Stimulated activated CD8-positive, alpha-beta memory T cell treated with anti-CD3 and anti-CD28 coated beads, Interleukin-12 subunit alpha, Interleukin-12 subunit beta, amount 100 ng/mL, for 1 hour (primary cell): ENCODE measurements at places on chromosomes 5 and 9.

DNA sequence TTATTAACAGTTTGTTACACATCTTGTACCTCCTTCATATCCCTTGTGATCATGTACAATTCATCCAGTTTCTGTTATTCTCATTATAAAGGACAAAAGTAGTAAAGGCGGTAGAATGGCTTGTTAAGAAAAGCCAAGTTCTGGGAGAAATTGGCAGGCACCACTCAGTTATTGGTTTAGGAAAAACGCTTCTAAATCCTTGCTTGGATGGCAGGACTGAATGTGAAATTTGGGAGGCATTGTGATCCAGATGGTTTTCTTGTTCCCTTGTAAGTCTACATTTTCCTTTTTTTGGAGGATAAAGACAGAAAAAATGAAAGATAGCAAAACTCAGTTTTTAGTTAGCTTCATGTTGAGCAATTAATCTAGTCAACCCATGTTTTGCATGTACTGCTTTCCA is 130.2 kb downstream of the MAT2B start:
- no peak for DNase-seq

- DNase-seq = no peak
These were observed 69.8 kb downstream of the ICE1 start for GRCh38 chr5:5492087-5492933.

DNA sequence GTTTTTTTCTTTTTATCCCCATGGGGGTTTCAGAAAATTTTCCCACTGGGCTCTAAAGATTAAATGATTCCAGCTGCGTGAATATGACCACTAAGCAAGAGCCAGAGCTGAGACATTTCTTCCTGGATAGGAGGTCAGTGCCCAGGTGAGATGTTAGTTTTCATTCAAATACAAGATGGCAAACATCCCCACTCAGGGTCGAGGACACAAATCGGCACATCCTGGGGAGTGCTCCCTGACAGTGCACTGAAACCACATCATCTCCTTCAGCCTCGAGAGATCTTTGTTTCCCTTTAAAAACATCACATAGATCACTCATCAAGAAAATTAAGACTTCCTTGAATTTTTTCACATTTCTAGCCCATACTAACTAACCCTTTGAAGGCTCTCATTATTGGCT is 273.2 kb upstream of the PANK3 start:
- DNase-seq = no peak

DNA sequence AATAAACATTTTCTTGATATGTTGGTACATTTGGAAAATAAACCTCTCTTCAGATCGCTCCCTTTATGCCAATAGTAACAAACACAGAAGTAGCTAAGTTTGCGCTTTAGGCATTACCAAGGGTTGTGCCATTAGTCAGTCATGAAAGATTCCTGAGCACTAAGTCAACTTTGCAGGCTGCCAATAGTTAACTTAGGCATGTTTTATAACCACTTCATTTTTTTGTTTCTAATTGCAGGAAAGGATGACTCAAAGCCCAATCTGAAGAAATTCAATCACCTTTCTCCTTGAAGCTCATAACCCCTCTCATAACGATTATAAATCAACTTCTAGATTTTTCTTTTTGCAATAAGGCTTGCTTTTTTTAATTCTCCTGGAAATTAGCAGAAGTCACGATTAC is 517.0 kb downstream of the AGTPBP1 start:
- DNase-seq = no peak

DNA sequence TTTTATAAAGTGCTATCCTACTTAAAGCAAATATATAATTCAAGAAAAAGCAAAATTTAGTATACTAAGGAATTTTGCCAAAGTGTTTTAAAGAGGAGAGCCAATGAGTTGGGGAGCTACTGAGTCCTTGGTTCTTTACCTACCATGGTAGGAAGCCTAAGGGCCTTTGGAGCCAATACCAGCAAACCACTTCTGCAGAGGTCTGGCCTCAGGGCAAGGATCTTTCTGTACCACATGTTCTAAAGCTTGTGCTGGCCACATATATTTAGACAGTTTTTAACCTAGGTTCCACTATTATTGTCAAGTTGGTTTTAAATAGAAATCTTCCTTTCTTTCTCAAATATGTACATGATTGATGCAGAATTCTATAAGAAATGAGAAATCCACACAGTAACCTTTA is 172.3 kb upstream of the NREP start:
- no peak for DNase-seq

DNA sequence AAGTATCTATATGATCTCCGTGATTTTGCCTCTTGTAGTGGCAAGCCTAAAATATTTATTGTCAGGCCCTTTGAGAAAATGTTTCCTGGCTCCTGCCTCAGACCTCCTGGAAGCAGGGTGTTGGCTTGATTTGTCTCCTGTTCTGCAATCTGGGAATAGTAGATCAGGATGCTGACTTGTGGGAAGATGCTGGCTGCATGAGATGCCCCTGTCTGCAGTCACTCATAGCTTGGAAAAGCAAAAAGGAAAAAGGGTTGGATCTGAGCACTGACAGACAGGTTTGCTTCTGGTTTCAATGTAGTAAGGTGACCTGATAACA is 16.7 kb downstream of the TJP2 start:
- no peak for DNase-seq

- DNase-seq = no peak
These were observed 343.2 kb downstream of the DEPDC1B start for GRCh38 chr5:60356745-60357144.

GRCh38 chr5:32909207-32909606 is 198.1 kb downstream of the NPR3 start:
- no peak for DNase-seq

DNA sequence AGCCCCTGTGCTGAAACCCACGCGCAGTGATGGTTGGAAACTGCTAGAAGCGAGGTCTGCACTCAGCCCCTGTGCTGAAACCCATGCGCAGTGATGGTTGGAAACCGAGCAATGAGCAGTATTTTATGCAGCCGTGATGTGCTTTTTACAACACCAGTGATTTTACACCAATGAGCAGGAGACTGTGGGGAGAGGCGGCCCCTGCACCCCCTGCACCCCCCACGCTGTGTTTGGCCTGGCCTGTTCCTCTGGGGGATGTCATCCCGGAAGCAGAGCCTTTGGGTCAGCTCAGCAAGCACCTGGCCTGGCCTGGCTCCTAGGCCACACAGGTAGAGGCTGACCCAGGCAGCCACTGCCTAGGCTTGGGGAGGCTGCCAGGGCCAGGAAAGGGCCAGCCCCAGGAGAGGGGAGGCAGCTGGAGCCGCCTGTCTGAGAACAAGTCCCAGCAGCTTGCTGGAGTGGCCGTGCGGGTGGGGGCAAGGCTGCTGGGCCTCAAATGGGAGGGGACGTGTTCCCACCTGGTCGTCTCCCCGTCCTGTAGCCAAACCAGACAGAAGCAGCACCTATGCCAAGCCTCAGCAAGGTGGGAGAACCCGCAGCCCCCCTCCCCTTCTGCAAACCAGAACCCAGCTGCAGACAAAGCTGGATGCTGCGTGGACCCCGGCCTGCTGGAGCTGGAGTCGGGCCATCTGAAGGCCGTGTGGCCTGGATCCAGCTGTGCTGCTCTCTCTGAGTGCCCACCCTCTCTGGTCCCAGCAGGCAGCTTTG is 46.8 kb downstream of the DBH start:
- DNase-seq = no peak

GRCh38 chr5:164688437-164688836 is 1183.0 kb downstream of the MAT2B start:
- no peak for DNase-seq

DNA sequence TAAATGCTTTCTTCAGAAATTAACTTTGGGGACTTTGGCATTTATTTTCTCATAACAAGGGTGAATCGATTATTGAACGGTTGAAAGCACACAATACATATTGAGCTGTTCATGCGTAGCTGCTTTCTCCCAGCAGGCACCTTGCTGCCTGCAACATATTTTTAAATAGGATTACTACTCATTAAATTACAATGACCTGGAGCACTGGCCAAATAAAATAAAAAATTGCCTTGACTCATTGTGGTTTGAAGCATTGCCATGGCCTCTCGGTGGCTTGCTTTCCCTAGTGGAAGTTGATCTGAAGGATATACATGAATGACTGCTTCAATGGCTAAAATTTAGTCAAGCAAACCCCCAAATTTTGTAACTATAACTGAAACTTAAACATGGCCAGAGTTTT is 181.6 kb upstream of the NUDT12 start:
- DNase-seq = no peak

- no peak for DNase-seq
These were observed 25.8 kb upstream of the RNF130 start for GRCh38 chr5:180097163-180097894.

DNA sequence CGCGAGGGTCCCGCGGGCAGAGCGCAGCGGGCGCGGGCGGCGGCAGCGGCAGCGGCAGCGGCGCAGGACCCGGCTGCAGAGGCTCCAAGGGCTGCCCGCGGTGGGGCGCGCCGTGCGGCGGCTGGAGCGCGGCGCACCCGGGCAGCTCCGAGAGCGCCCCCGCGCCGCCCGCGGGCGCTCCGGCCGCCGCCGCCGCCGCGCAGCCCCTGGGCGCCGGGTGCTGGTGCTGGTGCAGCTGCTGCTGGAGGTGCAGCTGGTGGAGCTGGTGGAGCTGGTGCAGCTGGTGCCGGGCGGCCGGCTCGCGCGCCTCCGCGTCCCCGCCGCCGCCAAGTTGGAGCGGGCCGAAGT is 644 bp downstream of the IER5L start:
- DNase-seq = no peak

GRCh38 chr5:119285070-119285916 is 70.5 kb upstream of the TNFAIP8 start:
- no peak for DNase-seq

DNA sequence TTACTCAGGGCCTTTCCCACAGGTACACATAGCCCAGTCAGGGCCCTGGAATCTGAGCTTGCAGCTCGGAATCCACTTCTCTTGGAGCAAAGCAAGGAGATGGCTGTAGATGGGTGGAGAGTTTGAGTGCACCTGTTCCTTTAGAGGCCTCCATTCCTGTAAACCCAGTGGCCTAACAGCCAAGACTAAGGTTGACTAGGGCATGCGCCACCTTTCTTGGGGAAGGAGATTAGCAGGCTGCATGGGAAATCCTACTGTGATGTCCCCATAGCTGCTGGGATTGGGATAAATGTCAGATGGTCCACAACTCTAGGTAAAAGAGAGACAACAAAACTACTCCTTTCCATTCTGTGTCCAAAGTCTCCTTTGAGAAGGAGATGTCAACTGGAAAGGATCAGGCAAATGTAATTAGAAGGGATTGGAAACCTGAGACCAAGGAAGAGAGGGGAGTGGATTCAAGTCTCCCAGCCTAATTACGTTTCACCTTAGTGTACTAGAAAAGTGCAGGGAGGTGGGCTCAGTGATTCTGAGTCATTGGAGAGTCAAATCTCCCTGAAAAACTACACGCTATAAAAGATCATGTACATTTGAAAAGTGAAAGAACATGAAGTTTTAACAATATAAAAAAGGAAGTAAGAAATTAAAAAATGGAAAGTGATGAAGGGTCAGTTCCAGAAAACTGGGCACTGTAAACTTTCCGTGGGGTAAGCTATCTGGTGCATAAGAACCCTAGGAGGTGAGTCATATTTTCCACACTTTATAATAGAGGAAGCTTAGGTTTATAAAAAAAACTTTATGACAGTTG is 104.2 kb downstream of the SEC61B start:
- no peak for DNase-seq

DNA sequence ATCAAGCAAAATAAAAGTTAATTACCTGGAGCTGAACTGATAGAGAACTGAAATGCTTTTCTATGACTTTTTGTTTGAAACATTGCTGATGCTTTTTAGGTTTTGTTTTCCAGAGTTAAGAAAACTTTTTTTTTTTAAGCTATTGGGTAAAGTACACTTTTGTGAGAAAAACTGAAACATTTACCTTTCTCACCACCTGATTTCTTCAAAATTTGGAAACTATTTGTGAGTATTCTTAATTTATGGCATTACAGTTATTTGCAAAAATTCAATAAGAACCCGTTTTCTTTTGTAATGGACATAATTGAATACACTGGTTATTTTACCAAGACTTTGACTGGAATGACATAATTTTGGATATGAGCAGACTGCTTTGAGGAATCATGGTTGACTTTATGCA is 6.6 kb downstream of the C9orf153 start:
- no peak for DNase-seq

- no peak for DNase-seq
These were observed 263.5 kb upstream of the ANKRD55 start for GRCh38 chr5:56496581-56497063.

GRCh38 chr5:54595721-54596120 is 78.2 kb downstream of the SNX18 start:
- DNase-seq = no peak

- DNase-seq = no peak
These were observed 202.9 kb downstream of the NR2F1-AS1 start for GRCh38 chr5:93378073-93378472.

- DNase-seq = no peak
These were observed 4.8 kb upstream of the IFNA8 start for GRCh38 chr9:21404146-21404545.

DNA sequence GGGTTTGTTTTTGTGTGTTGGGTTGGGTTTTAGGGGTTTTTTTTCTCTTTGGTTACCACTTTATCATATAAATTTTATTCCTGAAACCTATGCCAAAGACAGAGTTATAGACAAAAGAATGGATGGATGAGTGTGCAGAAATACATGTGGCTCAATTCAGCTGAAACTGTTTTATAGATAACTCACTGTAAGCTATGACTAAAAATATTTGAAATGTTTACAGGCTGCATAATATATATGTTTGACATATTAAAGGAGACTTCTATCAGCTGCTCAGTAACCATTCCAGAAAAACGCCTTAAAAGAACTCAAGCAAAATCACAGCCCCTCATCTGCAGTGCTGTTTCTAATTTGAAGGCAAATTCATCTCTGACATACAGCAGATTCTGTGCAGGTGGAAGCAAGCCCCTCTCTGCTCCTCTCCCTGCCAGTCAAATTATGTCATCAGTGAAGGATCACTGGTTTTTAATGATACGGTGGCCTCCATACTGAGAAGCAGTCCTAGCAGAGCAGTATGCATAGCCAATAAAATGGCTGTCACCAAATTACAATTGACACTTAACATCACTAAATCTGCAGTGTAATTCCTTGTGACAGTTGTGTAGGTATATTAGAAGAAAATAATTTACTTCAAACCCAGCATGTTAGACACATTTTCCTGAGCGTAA is 301.6 kb downstream of the NR2F1-AS1 start:
- no peak for DNase-seq

- no peak for DNase-seq
These were observed 741.0 kb upstream of the RIOK2 start for GRCh38 chr5:97923997-97924396.

- no peak for DNase-seq
These were observed 303.4 kb upstream of the ATP10B start for GRCh38 chr5:161155451-161155850.

GRCh38 chr5:33343676-33344327 is 97.0 kb upstream of the TARS1 start:
- DNase-seq = no peak

DNA sequence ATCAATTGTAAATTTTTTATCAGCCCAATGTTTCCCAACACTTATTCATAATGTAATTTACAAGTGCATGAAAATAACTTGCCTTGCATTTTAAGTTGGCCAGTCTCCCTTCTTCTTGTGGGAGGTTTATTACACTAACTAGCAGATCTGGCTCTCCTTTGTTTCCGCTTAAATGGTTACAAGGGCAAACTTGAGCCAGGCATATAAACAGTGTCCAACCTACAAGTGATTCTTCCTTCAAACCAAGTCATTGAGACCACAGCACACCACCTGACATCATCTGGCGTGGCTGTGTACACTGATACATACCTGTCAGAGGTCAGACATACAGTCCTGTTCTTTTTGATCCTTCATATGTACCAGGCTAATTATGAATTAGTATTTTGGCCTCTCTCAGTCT is 80.1 kb downstream of the ALDH1A1 start:
- no peak for DNase-seq

- no peak for DNase-seq
These were observed 86.6 kb downstream of the C5orf15 start for GRCh38 chr5:133881576-133882388.

- DNase-seq = no peak
These were observed 139.1 kb upstream of the ERCC6L2 start for GRCh38 chr9:95736370-95736769.
